ENCODE measurements at places on chromosomes 6 and 20.

DNA sequence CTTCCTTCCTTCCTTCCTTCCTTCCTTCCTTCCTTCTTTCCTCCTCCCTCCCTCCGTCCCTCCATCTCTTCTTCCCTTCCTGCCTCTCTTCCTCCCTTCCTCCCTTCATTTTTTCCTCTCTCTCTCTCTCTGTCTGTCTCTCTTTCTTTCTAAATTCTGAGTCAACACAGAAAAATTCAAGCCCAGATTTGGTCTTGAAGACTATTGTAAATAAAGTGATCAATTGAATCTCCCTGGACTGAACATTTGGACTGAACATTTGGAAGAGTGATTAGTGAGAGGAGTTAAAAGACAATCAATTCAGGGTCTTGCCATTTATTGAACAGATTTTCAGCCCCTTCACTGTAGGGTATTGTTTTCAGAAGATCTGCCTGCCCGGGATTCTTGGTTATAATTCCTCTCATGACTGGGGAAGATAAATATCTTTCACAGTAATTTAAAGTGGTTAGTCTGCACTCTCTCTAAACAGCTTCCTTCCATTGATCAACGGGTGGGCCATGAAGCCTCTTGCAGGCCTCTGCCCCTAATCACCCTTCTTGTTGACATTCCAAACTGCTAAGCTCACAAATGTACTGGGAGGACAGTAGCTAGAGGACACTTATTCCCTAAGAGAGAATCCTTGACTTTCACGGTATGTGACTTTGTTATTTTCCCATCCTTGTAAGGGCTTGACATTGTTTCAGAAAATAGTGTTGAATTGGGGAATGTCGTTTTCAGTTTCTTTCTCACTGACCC is 101.7 kb upstream of the BMP2 start:
- no peak for DNase-seq
- H3K4me1 ChIP-seq = peaks cover 12% of the 10 kb centered on the region
- H3K36me3 ChIP-seq = no peaks in the 10 kb centered on the region

DNA sequence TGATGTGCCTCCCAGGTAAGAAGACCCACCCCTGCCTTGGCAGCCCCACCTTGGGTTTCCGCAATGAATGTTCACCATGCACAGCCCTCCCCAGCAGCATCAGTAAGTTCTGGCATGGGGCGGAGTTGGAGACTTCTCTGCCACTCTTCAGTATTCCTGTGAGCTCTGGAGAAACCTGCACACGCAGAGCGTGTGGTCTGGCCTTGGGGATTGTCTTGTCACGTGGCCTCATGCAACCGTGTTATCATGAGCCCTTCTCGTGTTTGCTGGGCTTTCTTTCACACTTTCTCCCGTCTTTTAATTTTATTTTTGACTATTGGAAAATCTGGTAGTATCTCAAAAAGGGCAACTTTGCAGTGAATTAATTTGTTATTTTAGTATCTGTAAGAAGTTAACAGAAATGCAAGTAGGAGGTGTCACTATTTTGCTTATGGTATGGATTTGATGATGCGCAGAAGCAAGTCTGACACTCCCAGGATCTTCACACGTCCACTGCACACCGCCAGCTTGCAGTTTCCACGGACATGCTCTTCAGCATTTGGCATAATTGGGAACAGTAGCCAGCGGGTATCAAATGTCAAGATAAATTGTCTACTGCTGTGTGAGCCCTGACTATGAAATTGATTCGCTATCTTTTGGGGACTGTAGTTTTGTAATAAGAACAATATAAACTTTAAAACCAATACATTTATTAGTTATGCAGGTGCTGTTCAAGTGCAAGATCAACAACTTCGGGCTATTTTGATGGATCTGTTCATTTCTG is 463.5 kb downstream of the QKI start:
- H3K36me3 ChIP-seq = no peaks in the 10 kb centered on the region
- no peak for DNase-seq
- H3K27ac ChIP-seq = no peak overlapping the region
- H3K4me3 ChIP-seq = no peak overlapping the region
- H3K4me1 ChIP-seq = no peaks in the 10 kb centered on the region

GRCh38 chr20:56953048-56953586 is 313.3 kb downstream of the BMP7 start:
- no peak overlapping the region for H3K4me3 ChIP-seq
- no peaks in the 10 kb centered on the region for H3K27me3 ChIP-seq
- H3K4me1 ChIP-seq = no peaks in the 10 kb centered on the region
- H3K27ac ChIP-seq = no peak overlapping the region
- DNase-seq = no peak
- H3K36me3 ChIP-seq = no peaks in the 10 kb centered on the region

DNA sequence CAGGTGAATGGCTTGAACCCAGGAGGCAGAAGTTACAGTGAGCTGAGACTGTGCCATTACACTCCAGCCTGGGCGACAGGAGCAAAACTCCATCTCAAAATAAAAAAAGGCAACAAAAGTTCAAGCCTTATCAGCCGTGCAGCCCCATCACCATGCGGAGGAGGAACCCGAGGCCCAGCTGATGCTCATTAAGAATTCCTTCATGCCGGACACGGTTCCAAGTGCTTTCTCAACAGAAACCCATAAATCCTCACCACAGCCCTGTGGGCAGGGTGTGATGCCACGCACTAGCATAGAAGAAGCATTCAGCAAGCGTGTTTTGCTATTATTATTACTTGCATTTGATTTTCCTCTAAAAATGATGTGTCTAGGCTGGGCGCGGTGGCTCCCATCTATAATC is 56.3 kb downstream of the PREX1 start:
- no peaks in the 10 kb centered on the region for H3K36me3 ChIP-seq
- H3K27ac ChIP-seq = peak overlapping the region; percentile 9
- no peak overlapping the region for H3K4me3 ChIP-seq

DNA sequence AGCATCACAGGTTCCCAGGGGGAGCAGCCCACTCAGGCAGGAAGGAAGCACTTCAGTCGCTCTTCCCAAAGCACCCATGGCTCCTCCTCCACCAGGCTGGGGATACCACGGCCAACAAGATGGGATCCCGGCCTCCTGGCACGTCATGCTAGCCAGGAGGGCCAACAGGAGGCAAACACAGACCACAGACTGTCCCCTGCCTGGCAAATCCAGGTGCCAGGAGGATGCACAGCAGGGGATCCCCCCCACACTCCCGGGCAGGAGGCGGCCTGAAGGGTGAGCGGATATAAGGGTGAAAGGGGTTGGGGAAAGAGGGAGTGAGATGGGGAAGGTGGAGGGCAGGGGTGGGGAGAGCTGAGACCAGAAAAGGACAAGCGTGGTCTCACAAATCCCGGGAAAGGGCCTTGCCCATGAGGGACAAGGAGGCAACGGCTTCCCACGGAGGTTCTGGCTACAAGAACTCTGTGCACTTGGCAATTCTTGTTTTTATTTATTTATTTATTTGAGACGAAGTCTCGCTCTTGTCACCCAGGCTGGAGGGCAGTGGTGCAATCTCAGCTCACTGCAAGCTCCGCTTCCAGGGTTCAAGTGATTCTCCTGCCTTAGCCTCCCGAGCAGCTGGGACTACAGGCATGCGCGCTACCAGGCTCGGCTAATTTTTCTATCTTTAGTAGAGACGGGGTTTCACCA is 7.2 kb downstream of the PXDC1 start:
- H3K36me3 ChIP-seq = no peaks in the 10 kb centered on the region
- DNase-seq = no peak
- H3K4me1 ChIP-seq = peaks cover 21% of the 10 kb centered on the region
- H3K27ac ChIP-seq = no peak overlapping the region
- no peaks in the 10 kb centered on the region for H3K27me3 ChIP-seq
- H3K4me3 ChIP-seq = no peak overlapping the region
